ENCODE measurements at places on chromosomes 12 and 14.

GRCh38 chr14:75614179-75614578, 35.8 kb downstream of the FLVCR2 start:
- DNase-seq: no peak

DNA sequence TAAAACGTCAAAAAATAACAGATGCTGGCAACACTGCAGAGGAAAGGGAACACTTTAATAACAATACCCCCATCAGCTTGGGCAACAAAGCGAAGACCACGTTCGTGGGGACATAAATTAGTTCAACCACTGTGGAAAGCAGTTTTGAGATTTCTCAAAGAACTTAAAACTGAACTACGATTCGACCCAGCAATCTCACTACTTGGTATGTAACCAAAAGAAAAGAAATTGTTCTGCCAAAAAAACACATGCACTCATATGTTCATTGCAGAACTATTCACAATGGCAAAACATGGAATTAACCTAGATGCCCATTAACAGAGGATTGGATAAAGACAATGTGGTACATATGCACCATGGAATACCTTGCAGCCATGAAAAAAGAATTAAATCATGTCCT, 81.2 kb upstream of the RAP1B start:
- DNase-seq: no peak

DNA sequence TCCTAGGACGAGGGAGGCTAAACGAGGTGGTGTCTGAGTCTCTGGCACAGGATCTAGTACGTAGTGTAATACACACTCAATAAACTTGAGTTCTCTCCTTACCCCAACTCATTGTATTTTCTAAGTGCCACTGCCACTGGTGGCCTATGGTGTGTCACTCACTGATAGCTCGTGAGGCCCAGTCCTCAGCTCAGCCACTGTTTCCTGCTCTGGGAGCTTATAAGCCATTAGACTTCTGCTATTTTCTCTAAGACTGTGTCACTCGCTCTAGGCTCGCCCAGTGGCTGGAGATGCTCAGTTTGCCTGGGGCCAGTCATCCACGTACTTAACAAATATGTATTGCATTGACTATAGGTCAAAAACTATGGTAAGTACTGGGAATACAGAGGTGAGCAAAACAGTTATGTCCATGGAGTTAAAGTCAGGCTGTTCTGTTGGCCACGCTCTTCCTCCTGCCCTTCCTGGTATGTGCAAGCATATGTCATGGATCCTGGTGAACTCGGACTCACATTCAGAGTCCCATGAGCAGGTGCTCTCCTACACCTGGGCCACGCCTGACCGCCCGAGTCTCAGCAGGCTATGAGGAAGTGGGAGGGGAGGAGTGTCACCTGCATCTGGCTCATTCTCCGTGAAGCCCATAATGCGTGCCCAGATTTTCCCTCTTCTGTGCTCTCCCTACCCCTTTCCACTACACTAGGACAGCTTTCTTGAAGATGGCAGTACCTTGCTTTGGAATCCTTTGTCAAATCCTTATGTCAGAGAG, 41.6 kb downstream of the DEGS2 start:
- DNase-seq: no peak

DNA sequence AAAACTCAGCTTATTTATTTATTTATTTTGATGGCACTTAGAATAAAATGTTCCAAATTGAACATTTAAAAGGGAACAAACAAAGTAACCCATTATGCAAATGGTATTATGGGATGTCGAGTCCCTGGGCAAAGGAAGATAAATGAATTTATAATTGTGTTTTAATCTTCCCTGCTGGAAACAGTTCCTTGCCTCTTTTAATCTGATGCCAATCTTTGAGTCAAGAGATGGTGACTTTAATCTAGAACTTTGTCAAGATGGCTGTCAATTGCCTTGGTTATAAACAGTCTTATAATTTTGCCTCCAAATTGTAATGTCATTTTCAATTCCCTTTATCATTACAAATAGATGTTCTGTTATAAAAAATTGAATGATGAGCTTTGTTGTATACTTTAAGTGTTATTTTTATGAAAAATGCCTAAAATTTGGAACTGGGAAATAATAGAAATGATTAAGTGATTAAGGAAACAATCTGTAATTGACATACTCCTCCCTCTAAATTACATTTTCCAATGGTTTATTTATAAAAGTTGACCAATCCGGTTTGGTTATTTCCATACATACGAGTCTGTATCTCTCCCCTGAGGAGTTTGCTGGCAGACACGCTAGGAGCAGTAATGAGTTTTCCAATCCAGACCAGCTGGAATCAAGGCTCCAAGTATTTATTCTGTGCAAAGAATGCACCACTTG, 134.9 kb upstream of the FRMD6 start:
- no peak for DNase-seq

DNA sequence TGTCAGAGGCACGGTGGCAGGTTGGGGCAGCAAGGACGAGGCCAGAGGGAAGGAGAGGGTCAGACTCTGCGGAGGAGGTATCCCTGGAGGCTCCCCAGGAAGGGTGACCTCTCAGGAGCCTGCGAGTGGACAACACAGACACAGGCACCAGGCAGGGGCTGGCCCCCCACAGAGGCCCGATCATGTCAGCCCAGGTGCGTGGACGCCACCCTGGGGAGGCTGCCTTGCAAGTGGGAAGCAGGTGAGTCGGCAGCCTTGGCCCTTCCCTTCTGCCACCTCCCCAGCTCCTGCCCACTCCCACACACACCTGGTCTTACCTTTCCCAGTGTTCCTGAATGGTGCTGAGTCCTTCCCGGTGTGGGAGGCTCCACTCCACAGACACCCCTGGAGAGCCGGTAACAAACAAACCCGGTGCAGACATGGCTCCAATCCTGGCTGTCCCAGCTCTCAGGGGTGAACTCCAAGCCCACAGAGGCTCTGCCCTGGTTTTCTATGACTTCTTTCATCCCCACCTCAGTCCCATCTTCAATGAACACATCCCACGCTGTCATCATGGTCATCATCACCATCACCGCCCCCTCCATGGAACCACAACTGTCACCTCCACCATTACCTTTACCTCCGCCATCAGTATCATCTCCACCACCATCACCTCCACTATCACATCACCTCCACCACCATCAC, 5.2 kb downstream of the ZBTB42 start:
- no peak for DNase-seq

Data from CD4-positive, alpha-beta T cell treated with Interleukin-21 for 1 hour (primary cell).